ENCODE measurements at places on chromosomes 2 and 18.
A peak's percentile ranks its signal among the peaks of the same experiment; 100 is the strongest.

GRCh38 chr2:26691161-26691560, 1.4 kb upstream of the KCNK3 start:
- no peak for DNase-seq

GRCh38 chr2:119352357-119352756, 14.3 kb downstream of the C2orf76 start:
- DNase-seq, result no peak

- no peak for DNase-seq
Measured at GRCh38 chr2:119749477-119750012, 10.2 kb upstream of the PTPN4 start.

GRCh38 chr2:212708355-212708754, 169.8 kb upstream of the ERBB4 start:
- no peak for DNase-seq

DNA sequence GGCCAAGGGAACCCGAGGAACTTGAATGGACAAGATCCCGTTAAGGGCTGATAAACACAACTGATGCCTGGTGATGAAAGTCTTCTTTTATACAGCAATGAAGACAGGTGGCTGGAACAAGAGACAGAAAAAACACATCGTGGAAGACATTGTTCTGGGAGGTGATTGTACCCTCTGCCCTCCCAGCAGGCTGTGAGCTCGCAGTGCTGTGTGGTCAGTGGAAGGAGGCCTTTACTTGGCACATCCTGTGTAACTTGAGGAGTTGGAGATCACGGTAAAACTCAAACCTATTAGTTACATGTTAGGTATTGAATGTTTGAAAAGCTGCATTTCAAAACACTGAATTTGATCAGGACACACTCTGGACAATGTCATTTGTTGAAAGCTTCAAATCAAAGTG, 249.9 kb upstream of the EPAS1 start:
- DNase-seq, result no peak

- DNase-seq, result no peak
Measured at GRCh38 chr2:27549303-27549702, 33.5 kb upstream of the ZNF512 start.

DNA sequence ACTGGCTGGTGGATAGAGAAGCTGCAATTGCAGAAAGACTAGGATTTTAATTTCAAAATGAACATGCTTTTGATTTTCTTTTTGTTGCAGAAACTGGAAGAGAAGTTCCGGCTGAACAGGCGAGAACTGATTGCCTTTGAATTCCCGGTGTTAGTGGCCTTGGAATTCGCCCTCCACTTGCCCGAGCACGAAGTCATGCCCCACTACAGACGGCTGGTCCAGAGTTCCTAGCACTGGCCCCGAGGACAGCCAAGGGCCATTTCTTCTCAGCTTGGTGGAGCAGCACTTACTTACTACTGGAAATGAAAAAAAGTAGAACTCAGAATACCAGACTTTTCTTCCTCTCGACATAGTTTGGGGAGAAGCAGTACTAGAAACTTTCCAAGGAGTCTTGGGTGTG, 121.9 kb downstream of the CABLES1 start:
- no peak for DNase-seq

DNA sequence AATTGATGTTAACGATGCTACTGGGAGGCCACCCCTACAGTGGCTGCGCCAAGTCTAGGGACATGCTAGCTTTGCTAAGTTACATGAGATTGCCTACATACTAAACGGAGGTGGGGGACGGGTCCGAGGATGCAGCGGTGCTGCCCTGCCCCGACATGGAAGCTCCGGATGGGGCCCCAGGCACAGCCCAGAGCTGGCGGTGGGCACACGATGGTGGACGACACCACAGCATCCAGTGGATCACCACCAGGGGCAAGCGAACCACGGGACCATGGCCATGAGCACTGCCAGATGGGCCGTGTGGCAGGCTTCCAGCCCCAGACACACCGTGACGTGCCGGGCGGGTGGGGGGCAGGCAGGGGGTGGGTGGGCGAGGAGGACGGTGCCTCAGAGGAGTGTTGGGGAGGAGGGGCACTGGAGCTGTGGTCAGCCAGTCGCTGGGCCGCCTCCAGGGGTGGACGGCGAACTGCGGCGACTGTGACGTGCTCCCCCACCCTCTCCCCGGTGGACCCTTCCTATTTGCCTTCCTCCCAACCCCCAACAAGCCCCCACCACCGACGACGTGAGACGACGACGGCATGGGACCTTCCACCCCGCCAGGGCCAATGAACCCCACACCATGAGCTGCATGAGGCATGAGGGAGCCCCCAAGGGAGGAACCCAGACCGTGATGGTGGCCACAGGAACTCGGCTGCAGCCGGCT, 90.6 kb upstream of the ANKRD30BL start:
- no peak for DNase-seq

DNA sequence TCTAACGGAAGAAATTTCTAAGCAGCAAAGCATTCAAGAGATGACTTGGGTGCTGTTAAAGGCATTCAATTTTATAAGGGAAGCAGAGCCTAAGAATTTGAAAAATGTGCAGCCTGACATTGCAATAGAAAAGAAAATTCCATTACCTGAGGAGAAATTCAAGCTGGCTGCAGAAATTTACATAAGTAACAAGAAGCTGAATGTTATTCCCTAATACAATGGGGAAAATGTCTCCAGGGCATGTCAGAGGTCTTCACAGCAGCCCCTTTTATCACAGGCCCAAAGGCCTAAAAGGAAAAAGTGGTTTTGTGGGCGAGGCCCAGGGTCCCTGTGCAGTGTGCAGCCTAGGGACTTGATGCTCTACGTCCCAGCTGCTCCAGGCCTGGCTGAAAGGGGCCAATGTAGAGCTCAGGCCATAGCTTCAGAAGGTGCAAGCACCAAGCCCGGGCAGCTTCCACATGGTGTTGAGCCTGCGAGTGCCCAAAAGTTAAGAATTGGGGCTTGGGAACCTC, 306.7 kb downstream of the RDH14 start:
- no peak for DNase-seq

GRCh38 chr18:27606741-27607140, 421.6 kb upstream of the CHST9 start:
- no peak for DNase-seq

DNA sequence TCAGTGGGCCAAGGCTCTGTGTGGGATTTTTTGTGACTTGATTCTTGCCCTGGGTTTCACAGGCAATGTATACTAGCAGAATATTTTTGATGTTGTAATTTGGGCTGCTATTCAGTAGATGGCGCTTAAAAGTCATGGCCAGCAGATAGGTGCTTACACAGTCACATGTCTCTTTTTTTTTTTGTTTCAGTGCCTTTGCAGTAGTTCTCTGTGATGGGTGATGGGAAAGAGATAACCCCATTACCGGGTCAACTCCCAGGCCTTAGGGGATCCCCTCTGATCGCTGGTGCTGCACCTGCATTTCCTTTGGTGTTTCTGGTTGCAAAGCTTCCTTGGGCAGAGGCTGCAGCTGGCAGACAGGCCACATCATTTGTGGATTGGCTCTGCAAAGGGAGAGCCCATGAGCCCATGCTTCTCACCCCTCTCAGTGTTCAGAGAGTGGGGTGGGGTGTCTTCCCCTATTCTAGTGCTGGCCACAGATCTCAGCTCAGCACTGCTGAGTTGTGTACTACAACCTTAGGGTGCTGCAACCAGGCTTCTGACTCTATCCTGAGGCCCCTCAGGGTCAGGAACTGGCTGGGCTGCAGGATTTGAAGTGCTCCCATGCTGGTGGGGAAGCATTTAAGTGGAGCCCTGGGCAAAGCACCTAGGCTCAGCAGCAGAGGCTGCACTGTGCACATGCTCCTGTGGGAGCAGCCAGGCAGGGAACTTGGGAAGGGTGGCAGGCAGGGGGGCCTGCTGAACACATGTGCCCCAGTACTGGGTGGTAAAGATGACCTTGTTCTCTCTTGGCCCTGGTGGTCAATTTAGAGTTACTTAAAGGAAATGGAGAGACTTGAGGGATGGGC, 219.8 kb upstream of the SPHKAP start:
- no peak for DNase-seq

DNA sequence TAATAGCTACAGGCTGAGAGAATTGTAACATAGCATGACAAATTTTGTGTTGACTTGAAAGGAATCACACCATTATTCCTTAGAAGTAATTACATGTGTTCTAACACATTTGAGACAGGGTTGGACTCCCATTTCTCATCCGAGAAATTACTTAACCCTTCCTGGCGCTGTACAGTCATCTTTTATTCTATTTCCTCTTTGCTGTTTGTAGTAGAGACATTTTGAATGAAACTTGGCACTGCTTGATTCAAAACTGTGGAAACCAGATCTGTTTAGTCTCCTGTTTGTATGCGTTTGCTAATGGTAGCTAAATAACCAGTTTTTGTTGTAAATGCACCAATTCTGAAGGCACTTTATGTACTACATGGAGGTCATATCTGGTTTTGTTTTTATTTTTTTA, 231.9 kb downstream of the ALPK2 start:
- no peak for DNase-seq

- DNase-seq, result no peak
Measured at GRCh38 chr2:158828378-158829164, 33.5 kb downstream of the DAPL1 start.

DNA sequence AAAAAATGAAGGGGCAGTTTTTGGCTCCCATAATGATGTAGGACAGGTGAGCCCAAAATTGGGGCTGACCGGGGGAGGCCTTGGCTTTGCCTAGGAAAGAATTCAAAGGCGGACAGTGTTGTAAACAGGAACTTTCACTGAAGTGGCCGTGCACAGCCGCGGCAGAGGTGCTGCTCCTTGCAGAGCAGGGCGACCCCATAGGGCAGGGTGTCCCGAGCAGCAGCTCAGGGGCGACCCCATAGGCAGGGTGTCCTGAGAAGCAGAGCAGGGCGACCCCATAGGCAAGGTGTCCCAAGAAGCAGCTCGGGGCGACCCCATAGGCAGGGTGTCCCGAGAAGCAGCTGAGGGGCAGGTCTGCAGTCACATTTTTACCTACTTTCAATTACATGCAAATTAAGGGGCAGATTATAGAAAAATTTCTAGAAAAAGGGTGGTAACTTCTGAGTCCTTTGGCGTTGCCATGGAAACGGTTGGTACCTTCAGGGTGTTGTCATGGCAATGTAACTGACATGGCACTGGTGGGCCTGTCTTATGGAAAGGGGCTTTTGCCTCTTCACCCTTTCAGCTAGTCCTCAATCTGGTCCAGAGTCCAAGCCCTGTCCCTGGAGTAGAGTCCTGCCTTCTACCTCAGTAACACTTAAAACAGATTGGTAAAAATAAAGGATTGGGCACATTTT, 134.5 kb downstream of the FBXO15 start:
- DNase-seq, result no peak

GRCh38 chr2:207288628-207289027, 122.9 kb upstream of the KLF7 start:
- DNase-seq, result no peak

- peak; percentile 50 for DNase-seq
Measured at GRCh38 chr2:204776781-204777559, 231.7 kb downstream of the PARD3B start.

DNA sequence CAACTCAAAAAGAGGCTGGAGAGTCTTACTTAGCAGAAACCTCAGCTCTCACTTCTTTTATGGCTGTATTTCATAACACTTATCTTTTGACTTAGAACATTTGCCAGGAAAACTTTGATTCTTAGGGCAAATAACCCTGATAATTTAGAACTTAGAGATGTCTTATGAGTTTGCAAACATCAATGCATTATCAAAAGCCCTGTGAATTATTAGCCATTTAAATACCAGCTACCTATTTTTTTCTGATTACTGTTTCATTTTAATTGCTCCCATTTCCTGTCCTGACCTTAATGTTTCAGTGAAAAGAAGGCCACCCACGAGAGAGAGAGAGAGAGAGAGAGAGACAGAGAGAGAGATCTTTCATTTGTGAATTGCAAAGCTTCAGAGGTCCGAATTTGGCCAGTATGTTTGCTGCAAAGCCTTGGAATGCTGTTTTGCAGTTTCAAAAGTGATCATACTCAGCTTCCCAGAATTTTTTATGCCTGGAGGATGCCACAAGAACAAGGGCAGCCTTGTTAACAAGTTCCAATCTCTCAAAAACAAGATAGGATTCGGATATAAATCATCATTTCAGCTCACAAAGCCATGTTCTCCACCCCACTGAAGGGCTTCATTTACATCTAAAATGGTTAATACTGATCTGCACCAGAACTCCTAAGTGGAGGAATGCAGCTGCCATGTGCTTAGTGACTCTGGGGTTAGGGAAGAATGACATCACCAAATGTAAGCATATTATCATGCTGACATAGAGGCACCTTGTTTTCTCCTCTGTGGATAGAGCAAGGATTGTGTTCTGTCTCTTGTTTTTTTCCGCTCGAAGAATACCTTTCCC, 478.2 kb downstream of the ARHGAP15 start:
- no peak for DNase-seq

- no peak for DNase-seq
Measured at GRCh38 chr2:112625474-112626114, 20.1 kb upstream of the SLC20A1 start.

GRCh38 chr2:173511942-173512341, 157.3 kb downstream of the CDCA7 start:
- DNase-seq, result no peak

- no peak for DNase-seq
Measured at GRCh38 chr2:84452624-84453023, 6.5 kb downstream of the SUCLG1 start.

- no peak for DNase-seq
Measured at GRCh38 chr2:23397478-23397877, 12.5 kb downstream of the KLHL29 start.

DNA sequence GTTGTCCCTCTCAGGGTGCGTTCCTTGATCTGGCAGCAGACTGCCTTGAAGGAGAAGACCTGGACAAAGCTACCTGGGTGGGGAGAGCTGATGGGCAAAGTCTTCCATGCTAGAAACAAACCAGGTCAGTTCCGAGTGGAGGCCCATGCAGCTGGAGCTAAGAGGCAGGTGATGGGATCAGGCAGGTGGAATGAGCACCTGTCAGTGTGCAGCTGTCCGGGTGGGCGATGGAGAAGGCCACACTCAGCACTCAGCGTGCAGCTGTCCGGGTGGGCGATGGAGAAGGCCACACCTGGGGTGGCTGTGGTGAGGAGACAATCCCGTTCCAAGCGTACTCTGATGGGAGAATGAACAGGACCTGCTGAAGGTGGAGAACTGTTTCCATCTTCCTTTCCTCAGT, 237.3 kb upstream of the MYT1L start:
- no peak for DNase-seq

- no peak for DNase-seq
Measured at GRCh38 chr18:27223526-27224291, 38.6 kb upstream of the CHST9 start.

- DNase-seq, result no peak
Measured at GRCh38 chr2:37262522-37262921, 31.1 kb downstream of the NDUFAF7 start.

DNA sequence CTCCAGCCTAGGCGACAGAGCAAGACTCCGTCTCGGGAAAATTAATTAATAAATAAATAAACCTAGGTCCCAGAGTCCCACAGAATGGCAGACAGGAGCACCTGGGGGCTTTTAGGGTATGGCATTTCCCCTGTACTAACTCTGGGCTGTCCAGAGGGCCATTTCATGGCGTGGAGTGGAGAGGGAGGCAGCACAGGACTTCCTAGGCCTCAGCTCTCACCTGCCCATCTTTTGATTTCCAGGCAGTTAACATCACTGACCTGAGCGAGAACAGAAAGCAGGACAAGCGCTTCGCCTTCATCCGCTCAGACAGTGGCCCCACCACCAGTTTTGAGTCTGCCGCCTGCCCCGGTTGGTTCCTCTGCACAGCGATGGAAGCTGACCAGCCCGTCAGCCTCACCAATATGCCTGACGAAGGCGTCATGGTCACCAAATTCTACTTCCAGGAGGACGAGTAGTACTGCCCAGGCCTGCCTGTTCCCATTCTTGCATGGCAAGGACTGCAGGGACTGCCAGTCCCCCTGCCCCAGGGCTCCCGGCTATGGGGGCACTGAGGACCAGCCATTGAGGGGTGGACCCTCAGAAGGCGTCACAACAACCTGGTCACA, 5.1 kb downstream of the IL1RN start:
- DNase-seq, result no peak

GRCh38 chr2:200484934-200485333, 24.9 kb downstream of the KCTD18 start:
- no peak for DNase-seq
